ENCODE measurements at places on chromosomes 6 and 20.

DNA sequence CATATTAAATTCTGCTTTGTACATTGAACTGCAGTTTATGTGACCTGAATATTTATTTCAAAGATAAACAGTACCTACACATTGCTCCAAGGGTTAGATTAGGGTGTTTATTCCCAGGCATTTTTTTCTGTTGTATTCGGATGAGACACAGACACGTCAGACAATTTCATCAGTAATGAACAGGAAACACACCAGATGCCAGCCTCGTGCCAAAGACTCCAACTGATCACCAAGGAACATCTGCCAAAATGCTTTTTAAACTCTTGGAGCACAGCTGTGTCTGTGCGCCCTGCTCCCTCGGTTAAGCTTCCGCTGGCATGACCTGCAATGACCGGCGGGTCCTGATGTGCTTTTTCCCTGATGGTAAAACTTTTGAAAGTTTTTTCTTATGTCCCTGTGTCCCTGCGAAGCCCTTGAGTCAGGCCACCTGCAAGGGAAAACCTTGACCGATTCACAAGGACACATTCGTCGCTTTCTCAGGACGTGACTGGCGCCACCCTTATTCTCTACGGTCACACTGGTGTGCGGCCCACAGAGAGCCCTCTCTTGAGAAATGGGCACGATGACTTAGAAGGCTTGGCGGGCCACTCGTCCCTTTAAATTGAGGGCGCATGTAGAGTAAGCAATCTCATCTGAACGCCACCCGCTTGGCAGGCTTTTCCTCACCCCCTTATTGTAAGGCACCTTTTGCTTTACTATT lies 173.9 kb downstream of the QKI start:
- peak; percentile 61 for DNase-seq

DNA sequence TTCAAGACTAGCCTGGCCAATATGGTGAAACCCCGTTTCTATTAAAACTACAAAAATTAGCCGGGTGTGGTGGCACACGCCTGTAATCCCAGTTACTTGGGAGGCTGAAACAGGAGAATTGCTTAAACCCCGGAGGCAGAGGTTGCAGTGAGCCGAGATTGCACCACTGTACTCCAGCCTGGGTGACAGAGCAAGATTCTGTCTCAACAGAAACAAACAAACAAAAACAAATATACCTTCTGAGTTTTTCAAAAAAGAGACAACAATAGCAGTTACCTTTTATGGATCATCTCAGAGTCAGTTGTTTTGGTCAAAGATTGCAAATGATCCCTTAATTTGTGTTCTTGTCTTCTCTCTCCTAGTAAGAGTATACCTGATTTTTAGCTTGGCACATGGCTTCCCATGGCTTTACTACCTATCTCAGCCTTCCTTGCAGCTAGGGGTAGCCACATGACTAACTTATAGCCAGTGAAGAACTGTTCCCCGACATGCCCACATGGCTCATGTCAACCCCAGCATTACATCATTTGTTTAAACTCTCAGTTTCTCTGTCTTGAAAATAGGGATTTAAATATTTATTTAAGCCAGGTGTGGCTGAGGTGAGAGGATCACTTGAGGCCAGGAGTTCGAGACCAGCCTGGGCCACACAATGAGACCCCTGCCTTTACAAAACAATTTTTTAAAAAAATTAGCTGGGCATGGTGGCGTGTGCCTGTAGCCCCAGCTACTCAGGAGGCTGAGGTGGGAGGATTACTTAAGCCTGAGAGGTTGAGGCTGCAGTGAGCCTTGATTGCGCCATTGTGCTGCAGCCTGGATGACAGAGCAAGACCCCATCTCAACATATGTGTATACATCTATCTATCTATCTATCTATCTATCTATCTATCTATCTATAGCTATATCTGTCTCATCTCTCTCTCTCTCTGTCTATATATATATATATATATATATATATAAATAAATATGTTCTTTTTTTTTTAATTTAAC lies 25.0 kb upstream of the SLC9A8 start:
- no peak for DNase-seq

GRCh38 chr6:131060311-131060710 lies 2.7 kb downstream of the EPB41L2 start:
- no peak for DNase-seq

DNA sequence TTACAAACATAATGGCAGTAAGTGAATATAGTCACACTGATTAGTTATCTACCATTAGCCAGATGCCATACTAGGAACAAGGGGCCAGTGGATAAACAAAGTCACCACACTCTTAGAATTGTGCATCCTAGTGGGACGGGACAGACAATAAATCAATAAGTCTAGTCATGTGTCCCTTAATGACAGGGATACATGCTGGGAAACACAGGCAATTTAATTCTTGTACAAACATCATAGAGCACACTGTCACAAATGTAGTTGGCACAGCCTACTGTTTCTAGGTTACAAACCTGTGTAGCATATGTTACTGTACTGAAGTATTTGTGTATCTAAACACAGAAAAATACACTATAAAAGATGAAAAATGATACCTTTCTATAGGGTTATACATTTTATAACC lies 123.0 kb upstream of the FAM184A start:
- no peak for DNase-seq

DNA sequence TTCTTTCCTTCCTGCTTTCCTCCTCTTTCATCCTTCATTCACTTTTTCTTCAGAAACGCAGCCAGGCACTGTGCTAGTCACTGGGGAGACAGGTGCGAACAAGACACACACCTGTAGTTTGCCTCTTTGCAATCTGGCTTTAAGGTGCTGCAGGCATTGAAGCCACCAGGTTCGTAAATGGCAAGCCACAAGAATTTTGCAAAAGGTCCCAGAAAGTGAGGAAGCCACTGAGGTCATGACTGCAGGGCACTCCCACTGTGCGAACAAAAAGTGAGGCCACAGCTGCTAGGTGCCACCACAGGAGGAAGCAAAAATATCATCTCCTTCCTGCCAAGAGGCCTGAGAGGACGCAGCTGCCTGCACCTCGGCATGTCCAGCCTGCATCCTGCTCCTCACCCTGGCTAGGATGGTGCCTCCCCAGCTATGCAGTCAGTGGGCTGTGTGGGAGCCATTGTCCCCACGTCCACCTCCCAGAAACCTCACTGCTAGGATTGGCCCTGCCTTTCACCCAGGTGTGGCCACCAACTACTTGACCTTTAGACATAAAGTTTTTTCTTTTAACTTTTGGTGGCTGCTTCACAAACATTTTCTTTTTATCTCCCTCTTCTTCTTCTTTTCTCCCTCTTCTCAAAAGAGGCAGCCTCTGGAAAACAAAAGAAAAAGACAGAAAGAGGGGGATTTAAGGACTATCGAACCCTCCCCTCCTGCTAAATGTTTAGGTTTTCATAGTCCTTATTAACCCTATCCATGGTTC lies 230.8 kb downstream of the BCAS1 start:
- DNase-seq, result no peak

DNA sequence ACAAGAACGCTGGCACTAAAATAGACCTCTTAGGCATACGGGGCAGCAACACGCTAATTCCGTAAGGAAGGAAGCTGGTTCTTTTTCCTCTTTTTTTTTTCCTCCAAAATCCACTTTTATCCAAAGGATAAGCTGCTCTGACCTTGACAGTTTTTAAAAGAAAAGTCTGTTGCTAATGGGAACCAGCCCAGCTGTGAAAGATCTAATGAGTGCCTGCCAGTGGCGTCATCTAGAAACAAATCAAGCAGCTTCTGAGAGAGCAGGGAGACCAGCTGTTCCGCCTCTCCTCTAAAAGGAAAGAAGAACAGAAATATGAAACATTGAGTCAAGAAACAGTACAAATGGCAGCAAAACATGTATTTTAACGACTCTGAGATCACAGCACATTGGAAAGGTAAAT lies 78.6 kb downstream of the FAXC start:
- DNase-seq, result no peak
